Lung (tissue), 17 donors: ENCODE measurements at places on chromosomes 11 and 22. TPM values are rescaled to one million over a fixed set of nuclear protein-coding genes. Genes with fewer than 3 reads are reported as not detected.

The GGT5 gene
- total RNA-seq, result 92.0 TPM

DNA sequence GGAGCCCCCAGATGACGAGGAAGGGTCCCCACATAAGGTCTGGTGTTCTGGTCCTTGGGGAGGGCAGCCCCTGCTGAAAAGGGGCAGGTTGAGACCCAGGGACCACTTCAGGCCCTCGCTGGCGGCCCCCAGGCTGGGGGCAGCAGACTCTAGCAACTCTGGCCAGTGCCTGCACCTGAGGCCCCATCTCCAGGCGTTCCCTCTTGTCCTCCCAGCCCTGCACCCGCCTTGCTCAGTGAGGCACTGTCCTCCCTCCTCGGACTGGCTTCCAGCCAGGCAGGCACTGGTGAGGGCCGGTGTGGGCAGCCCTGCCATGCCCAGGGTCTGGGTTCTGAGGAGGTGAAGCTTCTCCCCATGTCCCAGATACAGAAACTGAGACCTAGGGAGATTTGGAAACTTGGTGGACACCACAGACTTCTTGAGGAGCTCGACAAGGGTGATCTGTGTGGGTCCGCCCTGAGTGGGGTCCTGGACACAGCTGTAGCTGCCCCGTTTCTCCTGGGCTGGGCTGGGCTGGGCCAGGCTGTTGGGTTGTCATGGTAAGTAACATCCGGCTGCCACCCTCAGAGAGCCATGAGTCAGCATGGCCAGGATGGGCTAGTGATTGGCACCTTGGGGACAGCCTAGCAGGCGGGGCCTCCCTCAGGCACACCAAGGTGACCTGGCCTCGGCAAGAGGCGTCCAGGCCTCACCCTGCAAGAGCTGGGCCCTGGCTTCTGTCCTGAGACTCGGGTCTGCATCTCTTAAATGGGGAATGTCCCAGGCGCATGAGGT lies 11.1 kb upstream of the PHLDA2 start:
- no peak overlapping the region for H3K27ac ChIP-seq
- no peak for DNase-seq
- H3K4me1 ChIP-seq, result peaks cover 4% of the 10 kb centered on the region

DNA sequence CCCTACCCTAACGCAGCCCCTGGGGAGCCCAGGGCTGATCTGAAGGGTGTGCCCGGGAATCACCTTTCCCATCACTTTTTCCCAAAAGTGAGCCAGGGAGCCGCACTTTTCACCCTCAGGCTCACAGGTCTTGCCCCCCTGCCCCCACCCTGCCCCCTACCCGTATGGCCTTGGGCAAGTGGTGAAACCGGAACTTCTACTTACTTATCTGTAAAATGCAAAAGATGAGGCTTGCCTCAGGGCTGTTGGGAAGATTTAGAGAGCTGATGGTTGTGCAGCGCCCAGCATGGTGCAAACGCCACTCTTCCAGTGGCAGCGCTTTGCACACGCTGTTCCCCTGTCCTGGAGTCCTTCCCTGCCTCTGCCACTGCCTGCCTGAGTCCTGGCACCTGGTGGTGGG lies 8.0 kb downstream of the SYT12 start:
- no peaks in the 10 kb centered on the region for H3K36me3 ChIP-seq
- DNase-seq, result no peak
- no peak overlapping the region for H3K4me3 ChIP-seq

The SCN2B gene
- total RNA-seq, result 1.0 TPM

DNA sequence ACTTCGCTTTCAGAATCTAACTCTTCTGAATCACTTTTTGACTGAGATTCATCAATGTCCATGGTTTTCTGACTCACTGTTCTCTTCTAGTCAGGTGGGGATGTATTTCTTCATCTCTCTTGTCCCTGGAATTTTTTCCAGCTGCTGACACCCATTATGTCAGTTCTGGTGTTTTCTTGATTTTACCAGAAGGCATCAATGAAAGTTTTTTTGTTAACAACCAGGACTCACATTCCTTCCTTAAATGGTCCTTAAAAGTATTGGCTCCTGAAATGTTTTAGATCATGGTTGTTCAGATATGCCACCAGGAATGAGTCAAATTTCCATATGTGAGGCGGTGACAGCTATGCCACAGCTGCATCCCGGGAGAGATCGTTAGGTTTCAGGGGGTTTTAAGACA lies 12.9 kb downstream of the MICAL2 start:
- H3K4me1 ChIP-seq, result peaks cover 38% of the 10 kb centered on the region
- H3K4me3 ChIP-seq, result no peak overlapping the region
- H3K27me3 ChIP-seq, result no peaks in the 10 kb centered on the region
- peak; percentile 46 for DNase-seq
- H3K36me3 ChIP-seq, result no peaks in the 10 kb centered on the region
- no peak overlapping the region for H3K27ac ChIP-seq

The C11orf91 gene
- total RNA-seq, result not detected

DNA sequence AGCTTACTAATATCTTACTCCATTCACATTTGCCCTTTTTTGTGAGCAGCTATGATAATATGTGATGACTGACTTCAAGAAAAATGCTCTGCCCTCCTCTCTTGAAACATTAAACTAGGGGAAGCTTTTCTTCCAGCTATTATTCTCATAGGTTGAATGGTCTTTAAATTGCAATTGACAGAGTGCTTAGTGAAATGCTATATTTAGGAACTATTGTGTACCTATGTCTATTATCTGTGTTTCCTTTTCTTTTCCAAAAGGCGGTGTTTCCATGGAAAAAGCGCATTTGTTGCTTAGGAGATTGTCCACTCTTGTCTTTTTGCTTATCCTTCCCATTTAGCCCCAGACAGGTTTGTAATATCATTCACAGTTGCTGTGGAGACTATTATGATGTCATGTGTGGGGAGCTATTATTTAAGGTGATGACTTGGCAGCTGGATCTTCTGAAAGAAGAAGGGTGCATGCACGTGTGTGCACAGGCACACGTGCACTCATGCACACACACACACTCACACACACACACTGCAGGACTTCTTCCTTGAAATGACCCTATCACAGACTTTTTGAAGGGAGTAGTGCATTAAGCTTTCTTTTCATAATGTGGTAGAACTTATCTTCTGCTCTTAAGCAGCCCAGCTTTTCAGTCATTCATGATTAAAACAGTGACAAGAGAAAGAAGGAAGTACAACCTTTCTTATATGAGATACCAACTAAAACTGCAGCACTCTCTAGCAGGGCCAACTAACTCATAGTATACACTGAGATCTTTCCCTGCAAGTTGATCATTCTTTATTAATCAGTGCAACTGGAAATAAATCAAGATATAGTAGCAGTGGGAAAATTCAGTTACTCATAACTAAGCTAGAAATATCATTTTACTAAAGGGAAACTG lies 340.8 kb upstream of the MTNR1B start:
- H3K27ac ChIP-seq, result no peak overlapping the region
- DNase-seq, result no peak
- H3K4me3 ChIP-seq, result no peak overlapping the region
- H3K36me3 ChIP-seq, result no peaks in the 10 kb centered on the region
- no peaks in the 10 kb centered on the region for H3K4me1 ChIP-seq

GRCh38 chr11:57800444-57801182 lies 39.0 kb downstream of the CTNND1 start:
- peak overlapping the region; percentile 7 for H3K27ac ChIP-seq
- peaks cover 24% of the 10 kb centered on the region for H3K36me3 ChIP-seq
- DNase-seq, result peak; percentile 29
- no peak overlapping the region for H3K4me3 ChIP-seq
- H3K4me1 ChIP-seq, result peaks cover 12% of the 10 kb centered on the region
- H3K27me3 ChIP-seq, result no peaks in the 10 kb centered on the region

The SF1 gene
- total RNA-seq, result 196 TPM

The IRAG1 gene
- 17.0 TPM for total RNA-seq

DNA sequence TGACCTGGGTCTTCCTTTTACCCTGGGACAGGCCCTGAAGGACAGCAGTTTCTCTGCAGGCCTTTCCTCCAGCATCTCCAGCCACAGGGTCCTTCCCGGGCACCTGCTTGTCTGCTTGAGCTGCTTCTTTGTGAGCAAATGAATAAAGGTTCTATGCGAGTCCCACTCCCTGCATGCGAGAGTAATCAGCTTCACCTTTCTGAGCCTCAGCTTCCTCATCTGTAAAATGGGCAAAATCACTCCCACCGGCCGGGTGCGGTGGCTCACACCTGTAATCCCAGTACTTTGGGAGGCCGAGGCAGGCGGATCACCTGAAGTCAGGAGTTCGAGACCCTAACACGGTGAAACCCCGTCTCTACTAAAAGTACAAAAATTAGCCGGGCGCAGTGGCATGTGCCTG lies 31.1 kb downstream of the IFT27 start:
- no peak overlapping the region for H3K27ac ChIP-seq
- no peaks in the 10 kb centered on the region for H3K27me3 ChIP-seq
- H3K4me3 ChIP-seq, result no peak overlapping the region
- no peaks in the 10 kb centered on the region for H3K36me3 ChIP-seq

- H3K4me3 ChIP-seq, result no peak overlapping the region
- H3K36me3 ChIP-seq, result no peaks in the 10 kb centered on the region
- no peaks in the 10 kb centered on the region for H3K4me1 ChIP-seq
These were observed 589.8 kb downstream of the ETS1 start for GRCh38 chr11:127997594-127997993.

The LRRC56 gene
- total RNA-seq, result 3.4 TPM

GRCh38 chr11:117941163-117941707 lies 12.0 kb upstream of the TMPRSS13 start:
- no peak overlapping the region for H3K27ac ChIP-seq
- H3K4me3 ChIP-seq, result no peak overlapping the region
- H3K27me3 ChIP-seq, result no peaks in the 10 kb centered on the region
- no peak for DNase-seq
- H3K4me1 ChIP-seq, result no peaks in the 10 kb centered on the region

The RAPSN gene
- not detected for total RNA-seq

The HBB gene
- 848 TPM for total RNA-seq

The SHANK3 gene
- 44.0 TPM for total RNA-seq

- H3K27me3 ChIP-seq, result no peaks in the 10 kb centered on the region
- H3K36me3 ChIP-seq, result peaks cover 19% of the 10 kb centered on the region
- H3K4me3 ChIP-seq, result no peak overlapping the region
- H3K27ac ChIP-seq, result no peak overlapping the region
- peak; percentile 79 for DNase-seq
- peaks cover 2% of the 10 kb centered on the region for H3K4me1 ChIP-seq
These were observed 54.6 kb downstream of the SPECC1L start for GRCh38 chr22:24325105-24325757.

DNA sequence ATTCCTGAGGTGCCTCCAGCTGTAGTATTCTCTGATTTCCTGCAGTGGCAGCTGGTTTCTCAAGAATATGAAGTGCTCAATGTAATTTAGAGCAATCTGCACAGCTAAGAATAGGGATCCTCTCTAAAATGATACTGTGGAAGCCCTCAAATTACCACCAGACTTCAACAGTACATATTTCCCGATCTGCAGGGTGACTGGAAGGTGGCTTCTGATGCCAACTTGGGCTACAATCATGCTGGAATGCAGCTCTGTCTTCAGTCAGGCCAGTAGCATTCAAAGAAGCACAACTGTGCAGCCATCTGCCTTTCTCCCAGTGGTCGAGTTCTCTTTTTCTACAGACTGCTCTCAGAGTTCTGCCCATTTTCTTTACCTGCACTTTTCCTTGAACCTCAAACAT lies 55.5 kb upstream of the CD5 start:
- no peaks in the 10 kb centered on the region for H3K27me3 ChIP-seq
- H3K36me3 ChIP-seq, result no peaks in the 10 kb centered on the region
- DNase-seq, result no peak
- no peak overlapping the region for H3K4me3 ChIP-seq

DNA sequence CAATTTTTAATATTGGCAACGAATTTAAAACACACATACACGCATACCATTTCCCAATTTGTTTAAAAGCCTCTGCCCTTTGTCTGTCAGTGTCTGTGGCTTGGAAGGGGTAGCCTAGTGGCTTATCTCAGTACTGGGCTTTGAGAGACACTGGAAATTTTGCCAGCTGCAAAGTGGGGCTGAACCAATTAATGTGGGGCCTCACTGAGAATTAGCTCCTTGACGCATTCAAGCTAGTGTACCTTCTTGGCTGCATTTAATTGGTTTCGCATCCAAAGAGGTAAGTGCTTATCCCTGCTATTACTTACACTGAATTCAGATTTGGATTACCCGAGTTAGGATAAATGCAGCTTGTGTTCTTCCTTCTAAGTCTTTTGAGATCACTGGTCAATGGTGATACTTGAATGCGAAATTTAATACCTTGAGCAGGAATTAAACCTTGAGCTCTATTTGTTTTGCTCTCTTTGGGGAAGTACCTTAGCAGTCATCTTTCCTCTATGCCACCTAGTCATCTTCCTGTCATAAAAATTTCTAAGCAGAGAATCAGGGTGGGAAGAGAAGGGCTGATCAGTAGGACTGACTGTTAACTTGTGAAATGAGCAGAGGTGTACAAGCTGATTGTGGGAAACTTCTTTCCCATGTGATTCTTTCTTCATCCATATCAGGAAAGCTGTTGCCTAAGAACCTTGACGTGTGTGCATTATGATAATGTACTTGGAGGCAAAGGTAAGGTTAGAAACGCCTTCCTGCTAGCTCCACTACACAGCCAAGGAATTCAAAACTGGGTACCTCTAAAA lies 187.7 kb upstream of the E2F8 start:
- H3K27ac ChIP-seq, result no peak overlapping the region
- H3K4me1 ChIP-seq, result no peaks in the 10 kb centered on the region
- no peaks in the 10 kb centered on the region for H3K36me3 ChIP-seq
- no peak for DNase-seq
- no peak overlapping the region for H3K4me3 ChIP-seq

GRCh38 chr11:67045314-67045713 lies 11.3 kb upstream of the RHOD start:
- H3K36me3 ChIP-seq, result no peaks in the 10 kb centered on the region
- no peak overlapping the region for H3K4me3 ChIP-seq
